ENCODE measurements at places on chromosomes 1 and 21. TPM values are rescaled to one million over a fixed set of nuclear protein-coding genes. Genes with fewer than 3 reads are reported as not detected.

- no peak overlapping the region for H3K4me3 ChIP-seq
- no peak for DNase-seq
These were observed 68.6 kb downstream of the TGFBR3 start for GRCh38 chr1:91817211-91817905.

DNA sequence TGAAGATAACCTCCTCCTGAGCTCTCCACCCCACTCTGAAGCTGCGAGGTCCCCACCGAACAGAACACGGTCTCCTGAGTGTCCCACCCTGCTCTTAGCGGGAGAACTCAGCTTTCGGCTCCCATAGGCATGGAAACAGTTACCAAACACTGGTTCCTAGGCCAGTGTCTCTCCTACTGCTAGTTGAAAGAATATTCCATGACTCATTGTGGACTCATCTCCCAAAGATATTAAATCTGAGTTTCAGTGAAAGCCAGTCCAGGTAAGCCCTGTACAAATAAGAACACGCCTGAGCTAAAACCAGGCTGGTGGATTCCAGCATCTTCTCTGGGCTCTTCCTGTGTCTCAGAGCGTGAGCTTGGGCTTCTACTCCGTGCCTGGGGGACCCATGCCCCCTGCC is 107.5 kb upstream of the CLDN14 start:
- H3K4me1 ChIP-seq, result no peaks in the 10 kb centered on the region
- H3K27ac ChIP-seq, result peak overlapping the region; percentile 46
- no peaks in the 10 kb centered on the region for H3K36me3 ChIP-seq
- DNase-seq, result no peak

GRCh38 chr1:184512724-184513123 is 125.9 kb downstream of the C1orf21 start:
- DNase-seq, result no peak
- H3K4me1 ChIP-seq, result no peaks in the 10 kb centered on the region
- H3K27me3 ChIP-seq, result no peaks in the 10 kb centered on the region
- H3K27ac ChIP-seq, result no peak overlapping the region
- H3K36me3 ChIP-seq, result no peaks in the 10 kb centered on the region
- no peak overlapping the region for H3K4me3 ChIP-seq

DNA sequence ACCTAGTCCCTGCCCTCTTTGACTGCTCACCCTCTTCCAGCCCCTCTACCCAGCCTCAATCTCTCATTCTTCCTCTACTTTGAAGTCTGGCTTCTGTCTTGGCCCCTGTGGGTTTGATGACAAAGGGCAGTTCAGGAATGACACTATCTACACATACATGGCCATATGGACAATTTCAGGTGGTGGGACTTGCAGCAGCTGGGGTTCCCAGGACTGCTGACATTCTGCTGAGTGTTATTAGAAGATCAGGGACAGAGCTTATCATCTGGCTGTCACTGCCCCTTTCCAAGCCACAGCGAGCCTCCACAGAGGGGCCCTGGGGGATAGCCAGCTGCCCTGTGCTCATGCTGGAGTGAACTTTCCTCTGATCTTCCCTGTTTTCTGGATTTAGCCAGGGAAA is 97.4 kb upstream of the IPO9 start:
- no peak overlapping the region for H3K4me3 ChIP-seq
- peaks cover 6% of the 10 kb centered on the region for H3K4me1 ChIP-seq

DNA sequence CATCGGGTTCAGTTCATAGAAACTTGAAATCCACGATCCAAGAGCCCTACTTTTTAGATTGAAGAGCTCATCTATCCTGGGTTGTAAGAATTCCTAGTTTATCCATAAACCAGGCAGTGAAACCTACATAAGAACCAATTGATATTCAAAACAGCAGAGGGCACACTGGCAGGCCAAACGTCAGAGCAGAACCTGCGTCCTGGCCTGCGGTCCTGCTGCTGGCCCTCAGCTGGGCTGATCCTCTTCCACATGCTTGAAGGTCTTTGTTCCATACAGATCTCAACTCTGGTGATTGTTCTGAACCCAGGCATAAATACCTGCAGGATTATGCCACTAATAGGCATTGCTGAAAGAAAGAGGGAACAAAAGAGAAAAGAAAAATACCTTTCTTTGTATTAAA is 47.0 kb downstream of the MT1HL1 start:
- no peaks in the 10 kb centered on the region for H3K4me1 ChIP-seq
- DNase-seq, result no peak
- no peak overlapping the region for H3K4me3 ChIP-seq
- no peaks in the 10 kb centered on the region for H3K27me3 ChIP-seq

DNA sequence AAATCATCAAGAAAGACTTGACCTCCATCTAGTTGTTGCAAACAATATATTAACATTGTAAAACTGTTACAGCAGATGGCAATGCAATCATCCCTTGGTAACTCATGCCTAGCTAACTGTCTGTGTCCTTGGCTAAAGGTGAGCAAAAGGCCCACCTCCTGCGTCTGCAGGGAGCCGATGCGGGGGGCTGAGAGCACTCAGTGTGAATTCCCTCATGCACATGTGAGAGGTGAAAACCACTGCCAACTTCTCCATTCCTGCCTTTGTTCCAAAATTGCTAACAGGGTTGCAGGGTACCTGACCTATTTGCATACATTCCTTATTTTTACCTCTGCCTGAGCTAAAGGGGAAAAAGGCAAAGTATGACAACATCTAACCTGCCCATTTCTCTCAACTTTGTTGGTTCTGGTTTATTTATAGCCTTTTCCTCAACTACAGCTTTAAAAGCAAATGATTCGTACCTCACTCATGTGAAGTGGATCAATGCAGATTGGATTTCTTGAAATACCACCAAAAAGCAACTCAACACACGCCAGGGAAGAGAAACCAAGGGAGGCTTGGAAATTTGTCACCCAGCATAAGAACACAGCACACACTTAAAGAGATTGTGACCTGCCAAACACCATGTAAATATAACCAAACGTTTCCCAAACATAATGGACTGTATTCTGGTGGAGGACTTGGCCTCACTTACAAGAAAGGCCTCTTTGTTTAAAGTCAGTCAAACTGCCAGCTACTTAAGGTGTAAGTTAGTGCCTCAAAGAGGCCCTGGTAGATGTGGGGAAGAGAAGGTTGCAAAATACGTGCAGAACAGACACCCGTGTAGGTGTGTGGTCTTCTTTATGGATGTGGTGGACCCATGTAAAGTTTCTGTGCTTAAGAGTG is 651.0 kb downstream of the SMYD3 start:
- DNase-seq, result no peak
- no peak overlapping the region for H3K27ac ChIP-seq
- no peaks in the 10 kb centered on the region for H3K4me1 ChIP-seq
- H3K4me3 ChIP-seq, result no peak overlapping the region
- H3K36me3 ChIP-seq, result peaks cover 8% of the 10 kb centered on the region

DNA sequence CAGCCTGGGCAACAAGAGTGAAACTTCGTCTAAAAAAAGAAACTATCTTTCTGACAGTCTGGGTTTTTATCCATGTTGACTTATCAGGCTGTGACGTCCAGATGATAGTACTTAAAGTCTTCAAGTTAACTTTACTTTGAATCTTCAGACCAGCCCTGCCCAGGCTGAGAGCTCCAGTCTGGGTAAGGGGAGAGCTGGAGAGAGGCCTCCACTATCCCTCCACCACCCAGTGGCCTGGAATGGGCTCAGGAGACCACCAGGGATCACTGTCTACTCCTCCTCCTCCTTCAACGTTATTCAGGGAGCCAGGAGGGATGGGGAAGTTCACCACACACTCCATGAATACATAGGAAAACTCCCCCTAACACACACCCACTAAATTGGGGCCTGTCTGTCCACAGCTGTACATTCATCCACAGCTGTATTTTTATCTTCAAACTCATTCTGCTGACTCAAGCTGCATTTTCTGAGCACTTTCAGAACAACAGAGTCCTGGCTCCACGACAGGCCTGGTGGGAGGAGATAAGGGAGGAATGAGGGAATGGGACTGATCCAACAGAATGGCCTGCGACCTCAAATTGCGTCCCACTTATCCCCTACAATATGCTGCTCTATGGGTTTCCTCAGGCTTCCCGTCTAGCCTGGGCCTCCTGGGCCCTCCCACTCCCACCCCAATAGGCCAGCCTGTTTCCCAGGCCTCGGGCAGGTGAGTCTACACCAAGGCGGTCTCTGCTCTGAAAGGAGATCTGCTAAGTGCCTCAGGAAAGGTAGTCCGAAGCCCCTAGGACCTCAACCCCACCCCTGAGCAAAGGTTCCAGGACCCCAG is 1.8 kb downstream of the SLC45A3 start:
- H3K4me1 ChIP-seq, result peaks cover 33% of the 10 kb centered on the region
- H3K27me3 ChIP-seq, result no peaks in the 10 kb centered on the region
- peak overlapping the region; percentile 27 for H3K27ac ChIP-seq

DNA sequence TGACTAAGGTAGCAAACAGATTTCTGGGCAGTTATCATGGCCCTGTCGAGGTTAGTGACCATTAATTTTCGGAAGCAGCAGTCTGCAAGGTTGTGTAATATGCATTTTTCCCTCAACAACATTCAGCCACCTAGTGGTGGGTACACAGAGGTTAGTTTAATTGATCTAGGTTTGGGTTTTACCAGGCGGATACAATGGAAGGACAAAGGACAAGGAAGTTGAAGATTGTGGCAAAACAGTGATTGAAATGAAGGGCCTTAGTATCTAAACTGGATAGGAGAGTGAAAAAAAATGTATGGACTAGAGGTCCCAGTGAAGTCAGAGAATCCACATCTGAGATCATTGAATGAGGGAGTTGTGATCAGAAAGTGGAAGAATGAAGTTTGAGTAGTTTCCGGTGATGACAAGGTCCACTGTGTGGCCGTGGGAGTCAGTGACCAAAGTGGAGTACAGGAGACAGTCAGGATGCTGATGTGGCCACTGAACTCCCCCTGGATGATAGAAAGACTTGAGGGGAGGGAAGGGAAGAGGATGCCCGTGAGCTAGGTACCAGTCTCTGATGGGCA is 2.8 kb downstream of the ARMH1 start:
- DNase-seq, result no peak
- H3K27me3 ChIP-seq, result no peaks in the 10 kb centered on the region
- peaks cover 14% of the 10 kb centered on the region for H3K4me1 ChIP-seq
- no peak overlapping the region for H3K27ac ChIP-seq
- H3K36me3 ChIP-seq, result no peaks in the 10 kb centered on the region

DNA sequence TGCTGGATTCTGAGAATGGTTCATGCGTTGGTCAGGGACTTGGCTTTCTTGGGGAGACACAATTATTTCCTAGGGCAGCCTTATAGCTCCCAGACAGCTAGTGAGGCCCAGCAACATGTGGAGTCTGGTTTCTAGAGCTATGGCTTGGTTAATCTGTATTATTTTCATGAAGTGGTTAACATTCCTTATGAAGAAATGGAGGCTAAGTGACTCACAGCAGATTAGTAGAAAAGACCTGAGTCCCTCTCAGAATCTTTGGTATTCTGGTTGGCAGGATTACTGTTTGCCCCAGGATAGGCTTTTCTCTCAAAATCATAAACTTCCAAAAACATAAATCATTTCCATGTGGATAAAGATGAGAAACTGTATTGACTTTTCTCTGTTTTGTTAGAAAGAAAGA is 42.3 kb downstream of the DUSP10 start:
- peak overlapping the region; percentile 13 for H3K27ac ChIP-seq
- H3K36me3 ChIP-seq, result no peaks in the 10 kb centered on the region
- H3K27me3 ChIP-seq, result no peaks in the 10 kb centered on the region
- peaks cover 6% of the 10 kb centered on the region for H3K4me1 ChIP-seq
- no peak overlapping the region for H3K4me3 ChIP-seq

DNA sequence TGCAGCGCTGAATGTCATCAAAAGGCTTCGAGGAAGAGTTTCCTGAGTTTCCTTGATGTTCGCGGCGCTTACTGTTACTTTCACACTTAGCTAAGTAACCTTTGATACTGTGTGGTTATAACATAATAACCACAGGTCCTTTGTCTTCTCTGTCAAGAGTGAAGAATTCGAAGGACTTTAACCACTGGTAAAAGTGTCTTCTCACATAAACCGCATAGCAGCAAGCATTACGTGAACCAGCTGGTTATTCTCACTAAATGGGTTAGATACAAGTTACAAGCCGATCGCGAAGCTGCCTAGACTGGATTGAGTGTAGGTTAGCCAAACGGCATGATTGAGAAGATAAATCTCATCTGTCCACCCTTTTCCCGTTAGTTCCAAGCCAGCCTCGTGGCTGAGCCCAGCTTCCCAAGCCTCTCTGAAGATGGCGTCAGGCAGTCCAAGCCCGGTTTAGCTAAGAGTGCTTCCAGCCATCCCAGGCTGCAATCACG is 18.3 kb upstream of the IFNGR2 start:
- H3K4me1 ChIP-seq, result peaks cover 23% of the 10 kb centered on the region
- DNase-seq, result no peak
- no peaks in the 10 kb centered on the region for H3K27me3 ChIP-seq
- H3K27ac ChIP-seq, result no peak overlapping the region

- no peaks in the 10 kb centered on the region for H3K36me3 ChIP-seq
- DNase-seq, result no peak
- H3K27ac ChIP-seq, result no peak overlapping the region
- no peaks in the 10 kb centered on the region for H3K4me1 ChIP-seq
- H3K27me3 ChIP-seq, result no peaks in the 10 kb centered on the region
These were observed 19.4 kb downstream of the KRTAP10-1 start for GRCh38 chr21:44520326-44521300.

DNA sequence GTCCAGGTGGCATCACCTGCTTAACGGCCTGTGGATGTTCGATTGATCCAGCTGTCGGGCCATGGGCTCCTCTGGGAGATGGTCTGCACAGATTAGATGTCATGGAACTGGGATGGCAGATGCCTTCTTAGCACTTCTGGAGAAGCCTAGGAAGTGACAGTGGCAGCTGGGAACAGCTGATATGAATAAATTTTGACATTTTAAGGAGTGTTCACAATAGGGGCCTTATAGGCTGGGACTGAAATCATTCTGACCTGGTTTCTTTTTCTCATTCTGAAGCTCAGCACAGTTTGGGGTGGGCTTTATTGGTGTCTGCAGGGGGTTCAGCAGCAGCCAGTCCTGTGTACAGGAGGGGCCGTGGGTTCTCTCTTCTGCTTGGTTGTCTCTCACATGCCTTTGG is 175.3 kb downstream of the CACNA1E start:
- H3K4me3 ChIP-seq, result no peak overlapping the region
- no peaks in the 10 kb centered on the region for H3K4me1 ChIP-seq
- no peak for DNase-seq
- no peaks in the 10 kb centered on the region for H3K36me3 ChIP-seq

- H3K4me1 ChIP-seq, result peaks cover 4% of the 10 kb centered on the region
- no peaks in the 10 kb centered on the region for H3K27me3 ChIP-seq
- H3K27ac ChIP-seq, result peak overlapping the region; percentile 11
- H3K4me3 ChIP-seq, result no peak overlapping the region
These were observed 2.9 kb downstream of the MTARC1 start for GRCh38 chr1:220789532-220790147.

- H3K27ac ChIP-seq, result no peak overlapping the region
- no peak overlapping the region for H3K4me3 ChIP-seq
- no peaks in the 10 kb centered on the region for H3K36me3 ChIP-seq
- DNase-seq, result no peak
These were observed 17.1 kb upstream of the NTNG1 start for GRCh38 chr1:107123741-107124140.

MAEL gene
- total RNA-seq, result not detected

SAMSN1 gene
- 1.1 TPM for total RNA-seq

CAPN2 gene
- 234 TPM for total RNA-seq

PRKCZ gene
- 18.7 TPM for total RNA-seq

ITGB2 gene
- total RNA-seq, result 9.6 TPM

UBE4B gene
- total RNA-seq, result 37.5 TPM

PTPRU gene
- total RNA-seq, result 9.2 TPM

FMOD gene
- total RNA-seq, result 7.5 TPM

All from esophagus squamous epithelium (tissue), 5 donors.